ENCODE measurements at places on chromosomes 3 and 15. TPM values are rescaled to one million over a fixed set of nuclear protein-coding genes. Genes with fewer than 3 reads are reported as not detected.

DNA sequence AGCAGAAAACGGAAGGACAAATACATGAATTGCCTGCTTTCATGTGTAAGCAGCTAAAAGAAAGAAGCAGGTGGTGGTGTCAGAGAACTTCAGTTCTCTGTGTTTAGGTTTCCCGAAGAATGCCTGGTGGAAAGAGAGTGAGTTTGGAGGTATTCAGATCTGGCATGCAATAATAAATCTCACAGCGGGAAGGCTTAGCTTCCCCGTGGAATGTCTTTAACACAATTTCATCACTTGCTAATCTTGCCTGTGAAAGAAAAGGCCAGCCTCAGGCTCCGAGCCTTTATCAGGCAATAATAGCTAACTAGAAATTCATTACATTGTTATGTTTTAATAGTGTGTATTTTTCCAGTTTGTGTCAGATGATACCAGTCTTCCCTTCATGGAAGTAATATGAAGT lies 220.3 kb downstream of the PDZRN3 start:
- no peak for DNase-seq

- no peak for DNase-seq
These were observed 94.4 kb downstream of the DNASE1L3 start for GRCh38 chr3:58116161-58116955.

- DNase-seq, result no peak
These were observed 46.1 kb downstream of the BTD start for GRCh38 chr3:15647611-15648167.

DNA sequence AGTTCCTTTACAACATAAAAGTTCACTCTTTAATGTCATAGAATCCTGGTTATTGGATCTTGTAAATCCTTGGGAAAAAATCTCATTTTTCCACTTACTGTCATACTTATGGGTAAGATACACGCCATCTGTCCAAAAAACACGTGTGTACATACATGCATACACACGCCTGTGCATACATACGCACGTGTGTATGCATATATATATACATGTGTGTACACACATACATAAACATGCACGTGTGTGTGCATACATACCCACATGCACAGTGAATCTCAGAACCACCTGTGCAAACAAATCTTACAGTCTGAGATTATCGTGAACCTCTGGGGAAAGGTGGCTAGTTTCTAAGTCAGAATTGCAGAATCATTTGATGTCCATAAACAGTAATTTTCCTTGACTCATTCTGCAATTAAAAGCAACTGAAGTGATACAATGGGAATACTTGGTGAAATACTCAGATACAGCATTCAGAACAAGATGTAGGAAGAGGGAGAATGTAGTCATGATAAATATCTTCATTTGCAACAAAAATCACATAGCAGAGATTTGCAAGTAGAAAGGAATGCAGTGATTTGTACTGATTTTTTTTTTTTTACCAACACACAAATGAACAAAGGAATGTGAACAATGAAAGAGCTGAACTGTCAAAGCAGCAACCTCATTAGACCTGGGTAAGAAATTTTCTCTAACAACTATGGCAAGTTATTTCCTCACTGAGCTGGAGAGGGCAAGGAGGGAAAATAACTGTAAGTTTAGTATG lies 160.6 kb upstream of the POU1F1 start:
- DNase-seq, result no peak

DNA sequence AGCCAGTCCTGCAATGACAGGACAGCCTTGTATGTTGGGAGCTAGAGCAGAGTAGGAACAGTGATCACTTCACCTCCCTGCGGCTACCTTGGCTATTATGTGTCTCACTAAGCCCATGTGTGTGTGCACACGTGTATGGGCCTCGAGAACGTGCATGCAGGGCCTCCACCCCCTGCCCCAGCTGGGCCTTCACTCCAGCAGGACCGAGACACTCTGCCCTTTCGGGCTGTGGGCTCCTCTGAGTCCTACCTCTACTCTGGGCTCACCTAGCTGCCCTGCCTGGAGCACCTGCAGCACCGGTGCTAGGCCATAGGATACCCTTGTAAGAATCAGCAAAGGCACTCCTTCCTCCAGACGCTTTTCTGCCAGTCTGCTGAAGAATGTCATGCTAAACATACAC lies 77.5 kb downstream of the LINGO1 start:
- no peak for DNase-seq

The KIF7 gene
- 5.8 TPM for total RNA-seq

The DNAH1 gene
- total RNA-seq, result 4.2 TPM

The KLF15 gene
- total RNA-seq, result 11.5 TPM
